NCI-H526 (cell line): ENCODE measurements at places on chromosomes 2 and 18.

GRCh38 chr2:168254158-168254935 lies 7.0 kb upstream of the STK39 start:
- DNase-seq: no peak

DNA sequence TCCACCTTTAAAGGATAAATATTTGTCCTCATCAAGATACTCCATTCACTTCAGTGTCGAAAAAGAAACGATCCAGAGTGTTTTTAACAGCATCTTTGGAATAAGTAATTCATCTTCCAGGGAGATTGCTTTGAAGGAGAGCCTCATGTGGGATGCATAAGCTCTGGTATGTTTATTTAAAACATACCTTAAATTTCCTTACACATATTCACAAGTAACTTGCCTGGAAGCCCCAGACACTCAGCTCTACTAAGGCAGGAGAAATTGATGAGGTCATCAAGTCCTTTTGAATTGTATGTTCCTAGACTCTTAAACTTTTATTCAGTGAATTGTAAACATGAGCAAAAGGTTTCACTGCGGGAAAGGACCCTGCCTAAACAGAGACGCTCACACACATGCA lies 103.0 kb downstream of the CDK15 start:
- no peak for DNase-seq

GRCh38 chr18:13369353-13369752 lies 150.8 kb downstream of the LDLRAD4 start:
- DNase-seq: no peak

DNA sequence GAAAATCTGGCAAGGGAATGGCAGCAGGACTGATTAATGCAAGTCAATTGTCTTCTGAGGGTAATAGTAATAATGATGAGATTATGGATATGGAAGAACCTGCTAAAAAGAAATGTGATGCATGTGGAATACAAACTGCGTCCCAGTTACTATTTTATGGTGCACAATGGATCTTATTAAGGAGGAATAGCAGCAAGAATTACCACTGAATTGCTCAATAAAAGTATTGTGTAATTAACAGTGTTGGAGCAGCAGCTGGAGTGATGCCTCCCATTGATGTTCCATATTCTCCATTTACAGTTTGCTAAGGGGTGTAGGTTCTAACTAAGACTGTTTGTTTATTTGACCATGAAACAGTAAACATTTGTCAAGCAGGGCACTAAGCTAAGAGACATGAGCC lies 167.9 kb downstream of the HRH4 start:
- DNase-seq: no peak

DNA sequence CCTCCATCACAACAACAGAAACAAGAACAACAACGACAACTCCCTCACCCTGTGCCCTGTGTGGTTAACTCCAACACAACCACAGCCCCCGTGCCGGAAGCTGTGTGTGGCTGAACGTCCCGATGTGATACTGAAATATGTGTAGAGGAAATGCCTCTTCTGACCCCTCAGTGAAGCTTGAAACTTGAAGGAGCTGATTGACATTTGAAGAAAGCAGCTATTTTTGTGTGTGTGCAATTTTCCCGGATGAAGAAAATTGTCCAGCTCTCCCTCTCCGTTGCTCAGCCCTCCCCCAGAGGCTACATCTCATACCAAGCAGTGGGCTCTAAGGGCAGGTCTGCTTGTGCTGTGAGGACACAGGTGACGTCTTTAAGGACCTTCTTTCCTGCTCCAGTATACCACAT lies 173.8 kb downstream of the ICOS start:
- DNase-seq: no peak

DNA sequence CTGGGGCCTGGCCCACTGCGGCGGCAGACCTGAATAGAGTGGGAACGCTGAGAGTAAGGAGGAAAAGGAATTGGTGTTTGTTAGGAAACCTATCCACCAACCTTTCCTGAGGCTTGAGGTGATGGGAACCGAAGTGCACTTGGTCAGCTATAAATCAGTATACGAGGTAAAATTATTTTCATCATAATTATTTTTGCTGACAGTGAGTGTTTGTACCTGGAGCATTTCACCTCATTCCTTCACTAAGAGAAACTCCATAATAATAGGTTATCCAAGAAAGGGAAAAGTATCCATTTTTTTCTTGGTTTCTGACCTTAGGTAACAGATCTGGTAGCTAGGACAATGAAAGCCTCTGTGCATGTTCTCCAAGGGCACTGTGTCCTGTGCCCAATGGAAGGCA lies 138.6 kb upstream of the RGPD4 start:
- DNase-seq: no peak

DNA sequence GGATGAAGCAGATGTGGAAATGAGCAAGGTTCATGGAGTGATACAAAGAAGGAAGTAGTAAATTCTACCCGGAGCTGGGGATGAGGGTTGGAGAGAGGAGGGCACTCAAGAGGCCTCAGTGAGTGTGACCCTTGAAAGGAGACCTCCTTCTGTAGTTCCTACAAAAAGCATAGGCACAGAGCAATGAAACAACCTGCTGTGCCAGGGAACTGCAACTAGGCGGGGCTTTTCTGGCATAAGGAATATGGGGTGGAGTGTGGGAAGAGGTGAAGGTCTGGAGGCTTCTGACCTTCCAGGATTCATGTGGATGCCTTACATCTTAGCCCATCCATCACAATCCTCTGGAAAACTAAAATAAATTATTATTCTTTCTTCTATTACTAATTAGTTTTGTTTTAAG lies 25.5 kb upstream of the PGAP1 start:
- no peak for DNase-seq

GRCh38 chr2:30332791-30333453 lies 101.6 kb downstream of the LBH start:
- DNase-seq: no peak

DNA sequence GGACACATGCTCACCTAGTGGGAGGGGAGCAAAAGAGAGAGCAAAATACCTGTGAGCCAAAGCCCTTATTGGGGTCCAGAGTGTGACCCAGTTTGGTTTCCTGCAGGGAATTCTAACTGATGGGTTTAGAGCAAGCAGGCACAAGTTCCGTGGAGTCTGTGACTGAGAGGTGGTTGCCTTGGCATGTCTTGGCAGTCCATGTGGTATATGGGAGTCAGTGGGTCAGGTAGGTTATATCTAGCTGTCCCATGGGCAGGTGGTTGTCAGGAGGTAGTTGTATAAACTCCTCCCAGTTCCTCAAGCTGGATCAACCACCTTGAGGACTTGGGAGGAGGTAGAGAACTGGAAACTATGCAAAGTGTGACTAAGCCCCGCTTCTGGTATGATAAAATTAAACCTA lies 452.8 kb upstream of the VWC2L start:
- no peak for DNase-seq

DNA sequence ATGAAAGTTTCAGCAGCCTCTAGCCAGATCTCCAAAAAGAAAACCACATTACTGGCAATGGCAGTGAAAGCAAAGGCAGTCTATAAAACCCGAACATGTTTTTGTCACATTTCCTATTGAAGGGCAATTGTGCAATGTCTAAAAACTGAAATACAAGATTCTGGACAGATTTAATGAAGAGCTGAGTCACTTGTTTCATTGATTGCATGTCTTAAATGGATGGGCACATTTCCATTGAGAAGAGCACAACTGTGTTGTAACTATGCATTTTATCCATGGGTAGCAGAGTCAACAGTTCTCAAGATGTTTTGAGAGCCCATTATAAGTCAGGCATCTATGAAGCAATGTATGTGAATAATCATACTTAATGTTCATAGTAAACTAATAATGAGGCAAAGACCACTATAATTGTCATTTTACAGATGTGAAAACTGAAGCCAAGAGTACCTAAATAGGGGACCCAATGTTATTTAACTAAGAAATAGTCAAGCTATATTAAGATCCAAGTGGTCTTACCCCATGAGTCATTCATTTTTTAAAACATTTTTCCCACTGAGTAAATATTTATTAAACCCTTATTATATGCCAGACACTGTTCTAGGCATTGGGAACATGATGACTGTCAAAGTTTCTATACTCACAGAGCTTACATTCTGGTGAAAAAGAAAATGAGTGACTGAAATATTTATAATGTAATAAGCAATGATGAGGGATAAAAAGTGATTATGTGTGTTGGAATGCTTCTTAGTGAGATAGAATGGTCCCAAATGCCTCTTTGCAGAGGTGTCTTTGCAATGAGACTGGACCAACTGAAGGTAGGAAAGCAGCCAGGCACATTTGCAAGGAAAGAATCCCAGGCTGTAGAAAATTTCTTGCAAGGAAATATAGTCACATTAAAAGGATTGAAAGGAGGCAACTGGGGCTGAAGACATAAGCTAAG lies 818.9 kb upstream of the ACVR2A start:
- DNase-seq: no peak

- DNase-seq: peak; percentile 75
Observed at GRCh38 chr2:11155381-11156035, at the start of gene SLC66A3. Gene SLC66A3, plus strand, starts transcription at chr2:11155467. Its CDS starts 80 bp downstream, at chr2:11155547.

GRCh38 chr2:38190542-38191218 lies 114.7 kb upstream of the CYP1B1 start:
- no peak for DNase-seq

DNA sequence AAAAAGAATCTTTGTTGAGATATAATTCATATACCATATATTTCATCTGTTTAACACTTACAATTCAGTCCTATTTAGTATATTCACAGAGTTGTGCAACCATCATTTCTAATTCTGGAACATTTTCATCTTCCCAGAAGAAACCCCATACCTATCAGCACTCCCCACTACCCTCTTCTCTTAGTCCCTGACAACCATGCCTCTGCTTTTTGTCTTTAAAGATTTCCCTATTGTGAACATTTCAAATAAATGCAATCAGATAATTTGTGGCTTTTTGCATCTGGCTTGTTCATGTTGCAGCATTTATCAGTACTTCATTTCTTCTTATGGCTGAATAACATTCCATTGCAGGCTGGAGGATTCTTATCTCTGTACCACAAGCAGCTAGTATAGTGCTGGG lies 305.9 kb upstream of the MEX3C start:
- DNase-seq: no peak

- DNase-seq: no peak
Observed at GRCh38 chr18:67865400-67865799, 348.9 kb upstream of the DSEL start.

DNA sequence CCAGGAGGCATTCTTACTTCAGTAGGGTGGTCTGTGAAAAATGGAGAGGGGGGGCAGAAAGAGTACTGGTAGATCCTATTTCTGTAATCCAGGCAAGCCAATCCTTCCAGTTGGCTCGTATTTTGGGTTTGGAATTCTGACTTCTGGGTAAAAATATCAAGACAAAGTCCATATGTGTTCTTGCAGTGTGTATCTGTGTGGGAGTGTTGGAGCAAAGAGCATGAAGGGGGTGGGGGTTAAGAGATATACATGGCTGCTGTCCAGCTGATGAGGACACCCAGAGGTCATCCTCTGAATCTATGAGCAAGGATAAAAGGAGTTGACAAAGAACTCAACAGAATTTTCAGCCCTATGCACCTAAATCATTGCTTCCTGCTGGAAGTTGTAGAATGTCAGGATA lies 375.8 kb upstream of the PIK3C3 start:
- DNase-seq: no peak

DNA sequence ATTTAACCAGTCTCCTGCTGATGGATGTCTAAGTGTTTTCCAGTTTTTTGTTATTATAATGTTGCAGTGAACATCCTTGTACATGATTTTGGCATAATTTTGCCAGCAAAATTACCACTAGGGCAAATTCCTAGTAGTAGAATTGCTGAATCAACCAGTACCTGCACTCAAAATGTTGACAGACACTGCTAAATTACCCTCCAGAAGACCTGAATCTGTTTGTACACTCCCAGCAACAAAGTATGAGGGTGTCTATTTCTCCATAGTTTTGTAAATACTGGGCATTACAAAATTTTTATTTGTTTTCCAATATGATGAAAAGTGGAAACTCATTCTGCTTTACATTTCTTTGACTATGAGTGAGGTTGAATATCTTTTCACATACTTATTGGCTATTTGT lies 11.2 kb upstream of the MAT2A start:
- no peak for DNase-seq

- no peak for DNase-seq
Observed at GRCh38 chr2:233476063-233476410, 90.5 kb downstream of the USP40 start.

- peak; percentile 89 for DNase-seq
Observed at GRCh38 chr2:238287737-238288649, at the start of gene PER2. Gene PER2, minus strand, starts transcription at chr2:238288610. Its CDS starts 10,674 bp downstream, at chr2:238277936.

GRCh38 chr18:3479978-3480509 lies 30.1 kb downstream of the TGIF1 start:
- DNase-seq: no peak

GRCh38 chr2:237097326-237097910 lies 11.7 kb downstream of the COPS8 start:
- no peak for DNase-seq

DNA sequence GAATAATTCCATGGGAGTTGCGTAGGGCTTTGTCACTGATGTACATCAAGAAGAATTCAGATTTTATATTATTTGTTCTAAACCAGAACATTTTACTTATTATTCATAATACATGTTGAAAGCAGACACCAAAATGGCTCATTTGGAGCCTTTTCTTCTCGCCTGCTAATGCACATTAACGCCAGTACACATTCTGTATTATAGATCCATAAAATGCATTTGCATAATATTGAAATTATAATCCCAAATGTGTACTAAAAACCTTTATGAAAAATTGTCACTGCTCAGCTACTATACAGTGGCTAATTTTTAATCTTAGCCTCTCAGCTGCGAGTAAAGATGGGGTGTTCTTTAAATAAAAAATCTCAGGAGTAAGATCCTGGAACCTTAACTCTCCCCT lies 452.2 kb upstream of the HNRNPA3 start:
- DNase-seq: no peak

DNA sequence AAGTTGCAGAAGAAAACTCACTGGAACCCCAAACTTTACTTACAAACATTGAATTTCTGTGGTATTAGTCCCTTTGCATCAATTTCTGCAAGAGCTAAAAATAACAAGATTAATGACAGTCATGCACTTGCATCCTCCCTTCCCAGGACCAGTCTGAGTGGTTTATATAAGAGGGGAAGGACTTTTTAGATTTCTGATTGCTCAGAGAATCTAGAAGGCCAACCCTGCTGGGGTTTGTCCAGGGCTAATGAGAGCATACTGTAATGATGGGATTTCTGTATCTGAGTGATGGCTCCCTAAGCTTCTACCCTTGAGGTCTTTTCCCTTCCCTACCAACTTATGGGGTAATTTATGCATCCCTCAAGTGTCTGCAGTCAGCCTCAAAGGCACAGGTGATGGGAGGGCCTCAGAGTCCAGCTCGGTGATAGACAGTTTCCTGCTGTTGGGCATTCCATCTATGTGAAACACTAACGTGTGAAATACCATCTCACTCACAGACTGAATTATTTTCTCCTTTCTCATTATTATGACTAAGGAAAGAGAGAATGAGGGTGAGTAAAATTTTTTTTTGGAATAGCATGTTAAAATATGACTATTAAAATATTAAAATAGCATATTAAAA lies 556.3 kb downstream of the RIT2 start:
- DNase-seq: no peak

DNA sequence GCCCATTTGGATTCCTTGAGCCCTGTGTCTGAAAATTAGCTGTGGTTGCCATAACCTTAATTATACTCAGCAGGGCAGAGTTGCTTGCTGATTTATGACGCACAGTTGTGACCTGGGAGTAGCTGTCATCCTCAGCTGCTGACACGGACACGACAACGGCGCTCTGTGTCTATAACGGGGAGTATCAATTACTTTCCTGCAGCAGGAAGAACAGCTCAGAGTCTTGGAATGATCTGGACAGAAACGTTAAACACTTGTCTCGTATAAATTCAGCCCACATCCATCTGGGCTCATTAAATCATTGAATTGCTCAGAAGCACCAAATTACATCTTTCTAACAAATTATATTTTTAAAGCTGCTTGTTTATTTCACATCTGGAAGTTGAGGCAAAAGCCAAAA lies 116.3 kb downstream of the SEPTIN10 start:
- no peak for DNase-seq
